Amniotic stem cell (primary cell): ENCODE measurements at places on chromosomes 16 and 17.

GRCh38 chr16:48525201-48526057 is 84.6 kb downstream of the N4BP1 start:
- DNase-seq: no peak

- no peak for DNase-seq
Measured at GRCh38 chr17:55757659-55758058, 6.8 kb downstream of the PCTP start.

DNA sequence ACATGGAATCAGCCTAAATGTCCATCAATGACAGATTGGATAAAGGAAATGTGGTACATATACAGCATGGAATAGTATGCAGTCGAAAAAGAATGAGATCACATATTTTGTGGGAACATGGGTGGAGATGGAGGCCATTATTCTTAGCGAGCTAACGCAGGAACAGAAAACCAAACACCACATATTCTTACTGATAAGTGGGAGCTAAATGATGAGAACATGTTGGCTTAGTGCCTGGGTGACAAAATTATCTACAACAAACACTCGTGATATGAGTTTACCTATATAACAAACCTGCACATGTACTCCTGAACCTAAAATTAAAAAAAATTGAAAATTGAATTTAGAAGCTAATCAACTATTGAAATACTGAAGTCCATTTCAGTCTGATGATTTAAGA is 6.1 kb downstream of the ANKS4B start:
- DNase-seq: no peak

GRCh38 chr17:43906951-43907424 is 348 bp downstream of the MPP2 start:
- no peak for DNase-seq

- no peak for DNase-seq
Measured at GRCh38 chr17:59149051-59149450, 5.9 kb downstream of the SKA2 start.

GRCh38 chr17:78219396-78220150 is 5.5 kb downstream of the BIRC5 start:
- no peak for DNase-seq

DNA sequence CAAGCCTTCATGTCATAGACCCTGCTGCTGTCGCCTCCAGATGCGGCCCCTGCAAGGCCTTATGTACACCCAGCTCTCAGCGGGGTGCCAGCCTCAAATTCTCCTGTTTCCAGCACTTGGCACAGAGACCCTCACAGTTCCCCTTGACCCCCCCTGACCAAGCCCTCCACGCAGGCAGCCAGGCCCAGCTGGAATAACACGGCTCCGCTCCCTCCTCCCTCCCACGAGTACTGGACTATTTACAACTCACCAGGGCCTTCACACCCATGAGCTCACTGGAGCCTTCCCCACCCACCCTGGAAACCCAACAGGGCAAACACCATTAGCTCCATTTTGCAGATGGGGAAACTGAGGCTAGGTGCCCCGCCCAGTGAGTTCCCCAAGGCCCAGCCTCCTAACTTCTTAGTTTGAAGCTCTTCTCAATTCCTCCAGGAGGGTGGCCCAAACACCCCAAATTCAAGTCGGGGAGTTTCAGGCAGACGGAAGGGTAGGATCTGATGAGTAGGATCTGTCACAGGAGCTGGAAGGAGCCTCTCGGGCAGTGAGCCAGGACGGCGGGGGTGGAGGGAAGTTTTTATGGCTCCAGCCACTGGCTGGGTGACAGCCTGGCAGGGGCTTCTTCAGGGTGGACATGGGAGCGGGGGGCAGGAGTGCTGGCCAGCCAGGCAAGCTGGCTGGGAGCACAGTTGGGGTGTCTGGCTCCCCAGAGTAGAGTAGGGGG is 17.5 kb upstream of the DLX4 start:
- no peak for DNase-seq

DNA sequence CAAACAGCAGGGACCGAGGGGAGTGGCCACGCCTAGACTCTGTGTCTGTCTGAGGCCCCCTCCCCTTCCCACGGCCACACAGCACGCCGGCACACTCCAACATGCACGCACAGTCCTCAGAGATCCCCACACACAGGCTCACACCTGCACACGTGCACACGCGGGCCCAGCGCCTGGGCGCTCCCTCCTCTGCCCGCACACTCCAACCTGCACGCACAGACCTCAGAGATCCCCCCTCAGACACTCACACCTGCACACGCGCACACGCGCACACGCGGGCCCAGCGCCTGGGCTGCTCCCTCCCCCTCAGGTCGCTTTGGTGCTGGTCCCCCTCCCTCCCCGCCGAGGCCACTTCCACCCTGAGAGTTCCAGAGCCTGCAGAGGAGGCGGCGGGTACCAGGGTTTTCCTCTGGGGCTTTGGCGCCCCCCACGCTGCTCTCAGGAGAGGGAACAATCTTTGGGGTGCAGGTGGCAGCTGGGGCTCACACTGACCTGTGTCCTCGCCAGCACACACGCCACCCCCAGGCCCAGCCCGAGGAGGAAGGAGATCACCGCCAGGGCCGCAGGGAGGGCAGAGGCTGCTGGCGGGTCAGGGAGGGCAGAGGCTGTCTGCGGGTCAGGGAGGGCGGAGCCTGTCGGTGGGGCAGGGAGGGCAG is 1.6 kb downstream of the CD7 start:
- DNase-seq: no peak

DNA sequence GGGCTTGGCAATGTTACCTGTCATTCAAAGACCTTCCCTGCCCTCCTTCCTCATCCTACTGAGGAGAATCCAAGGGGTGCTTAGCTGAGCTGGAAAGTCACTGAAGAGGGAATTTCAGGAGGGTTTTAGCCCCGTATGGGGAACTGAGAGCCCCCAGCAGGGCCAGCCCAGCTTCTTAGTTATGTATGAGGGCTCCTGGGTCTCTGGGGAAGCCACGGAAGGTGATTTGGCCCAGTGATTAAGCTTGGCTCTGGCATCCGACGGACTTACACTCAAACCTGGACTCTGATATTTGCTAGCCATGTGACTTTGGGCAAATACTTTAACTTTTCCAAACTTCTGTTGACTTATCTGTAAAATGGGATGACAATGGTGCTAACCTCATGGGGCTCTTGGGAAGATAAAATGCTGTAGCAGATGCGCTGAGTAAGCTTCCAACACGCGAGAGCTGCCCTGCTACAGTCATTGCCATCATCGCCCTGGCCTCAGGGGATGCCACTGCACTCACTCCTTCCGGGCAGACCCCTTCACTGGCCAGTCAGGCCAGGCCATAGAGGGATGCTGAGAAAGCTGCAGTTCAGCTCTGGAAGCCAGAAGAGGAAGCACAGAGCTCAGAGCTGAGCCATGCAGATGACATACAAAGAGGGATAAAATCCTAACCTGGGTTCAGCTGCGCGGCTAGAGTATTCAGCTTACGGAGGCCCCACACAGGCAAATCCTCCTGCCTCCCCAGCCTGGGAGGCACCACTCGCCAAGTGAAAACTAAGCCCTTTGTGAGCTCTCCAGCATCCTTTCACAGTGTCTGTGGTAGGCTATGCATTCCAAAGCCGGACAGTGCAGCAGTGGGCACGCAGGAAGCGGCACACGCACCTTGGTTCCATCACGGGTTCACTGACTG is 44.9 kb upstream of the PIK3R6 start:
- DNase-seq: no peak

- no peak for DNase-seq
Measured at GRCh38 chr17:39845052-39845846, 18.9 kb downstream of the IKZF3 start.

DNA sequence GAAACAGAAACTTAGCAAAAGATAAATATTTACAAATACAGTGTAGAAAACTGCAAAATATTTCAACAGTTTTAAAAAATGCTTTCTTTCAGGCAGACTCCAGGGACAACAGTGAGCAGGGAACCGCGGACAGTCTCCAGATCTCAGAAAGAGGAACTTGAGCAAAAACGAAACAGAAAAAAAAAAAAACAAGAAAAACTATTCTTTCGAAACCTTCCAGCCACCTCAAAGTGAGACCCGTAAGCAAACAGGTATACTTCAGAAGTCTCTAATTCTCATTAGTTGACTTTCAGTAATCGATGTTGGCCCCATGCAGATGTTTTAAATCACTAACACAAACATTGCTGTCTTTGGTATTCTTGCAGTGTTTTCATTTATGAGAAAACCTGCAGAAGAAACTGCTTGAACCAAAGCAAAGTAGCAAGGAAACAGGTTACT is 15.7 kb upstream of the CCL1 start:
- no peak for DNase-seq

DNA sequence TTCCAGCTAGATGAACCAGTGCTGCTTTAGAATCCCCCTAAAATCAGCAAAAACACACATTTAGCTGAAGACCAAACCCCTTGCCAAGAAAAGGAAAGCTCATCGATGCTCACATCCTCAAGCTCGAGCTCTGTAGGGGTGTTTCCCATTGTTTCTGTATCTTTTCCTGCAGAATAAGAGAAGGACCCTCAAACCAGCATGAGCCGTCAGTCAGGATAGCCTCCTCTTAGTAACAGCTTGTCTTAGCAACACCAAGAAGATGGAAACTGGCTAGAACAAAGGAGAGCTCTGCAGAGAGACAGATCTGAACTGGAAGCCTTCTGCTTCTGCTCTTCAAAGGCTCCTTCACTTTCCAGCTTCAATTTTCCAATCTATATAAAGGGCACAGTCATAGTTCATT is 32.0 kb downstream of the VAT1L start:
- no peak for DNase-seq

GRCh38 chr16:1141191-1141590 is 11.7 kb upstream of the CACNA1H start:
- DNase-seq: no peak

DNA sequence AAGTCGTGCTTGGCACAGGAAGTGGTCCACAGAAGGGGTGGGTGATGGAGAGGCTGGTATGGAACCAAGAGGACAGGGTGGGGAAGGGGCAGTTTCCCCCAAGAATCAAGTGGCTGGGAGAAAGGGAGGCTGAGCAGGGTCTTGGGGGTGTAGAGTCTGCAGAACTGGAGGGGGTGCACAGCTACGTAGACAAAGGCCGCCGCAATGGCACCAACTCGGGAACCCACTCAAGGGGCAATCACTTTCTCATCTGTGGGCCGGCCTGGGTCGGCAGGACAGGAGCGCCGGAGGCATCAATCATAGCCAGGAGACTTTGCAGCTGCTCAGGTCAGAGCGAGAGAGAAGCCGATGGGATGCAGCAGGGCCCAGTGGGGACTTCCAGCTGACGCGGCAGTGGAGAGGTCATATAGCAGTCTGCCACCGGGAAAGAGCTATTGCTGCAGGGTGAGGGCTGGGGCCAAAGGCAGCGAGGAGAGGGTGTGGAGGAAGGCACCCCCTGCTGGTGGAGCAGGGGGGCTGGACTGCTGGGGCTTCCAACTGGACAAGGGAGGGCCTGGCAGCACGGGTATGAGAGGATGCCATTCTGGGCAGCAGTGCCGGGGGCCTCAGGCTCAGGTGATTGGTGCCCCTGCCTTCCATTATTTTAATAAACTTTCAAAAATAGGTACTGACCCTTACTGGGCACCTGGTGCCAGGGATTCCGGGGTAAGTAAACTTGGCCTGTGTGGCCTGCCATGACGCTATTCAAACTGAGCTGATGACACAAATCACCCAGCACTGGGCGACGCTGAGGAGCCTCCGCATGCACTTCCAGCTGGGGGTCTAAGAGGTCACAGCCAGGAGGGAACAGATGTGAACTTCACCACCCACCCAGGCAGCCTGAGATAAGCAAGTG is 52.5 kb upstream of the MTSS2 start:
- peak; percentile 31 for DNase-seq

DNA sequence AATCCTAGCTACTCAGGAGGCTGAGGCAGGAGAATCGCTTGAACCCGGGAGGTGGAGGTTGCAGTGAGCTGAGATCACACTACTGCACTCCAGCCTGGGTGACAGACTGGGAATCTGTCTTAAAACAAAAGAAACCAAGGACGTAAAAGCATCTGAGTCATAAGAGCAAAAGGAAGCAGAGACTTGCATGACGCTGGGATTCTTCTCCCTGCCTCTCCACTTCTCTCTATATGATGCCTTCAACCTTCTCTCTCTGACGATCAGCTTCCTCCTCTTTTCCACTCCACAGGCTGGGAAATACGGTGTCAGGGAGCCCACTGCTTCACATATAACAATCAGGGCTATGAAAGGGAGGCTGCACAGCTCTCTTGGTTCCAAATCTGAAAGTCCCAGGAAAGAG is 43.2 kb upstream of the CCL1 start:
- no peak for DNase-seq

GRCh38 chr17:33396818-33397217 is 103.7 kb upstream of the ASIC2 start:
- no peak for DNase-seq

- no peak for DNase-seq
Measured at GRCh38 chr17:64736804-64737492, 74.8 kb upstream of the SMURF2 start.

DNA sequence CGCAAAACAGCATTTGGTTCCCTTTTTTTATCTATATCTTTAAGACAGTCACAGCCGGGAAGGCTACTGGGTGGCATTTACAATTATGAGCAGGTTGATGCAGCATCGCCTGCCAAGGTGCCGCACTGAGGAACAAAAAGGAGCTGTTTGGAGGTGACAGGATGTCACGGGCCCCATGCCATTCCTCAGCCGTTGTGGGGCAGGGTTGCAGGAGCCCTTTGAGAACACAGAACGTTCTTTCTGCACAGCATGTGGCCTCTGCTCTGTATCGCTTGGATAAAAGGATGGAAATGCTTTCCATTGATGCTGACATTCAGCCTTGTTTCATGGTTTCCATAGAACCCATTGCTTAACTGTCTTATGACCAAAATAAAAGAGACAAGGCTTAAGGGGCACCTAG is 141.9 kb upstream of the CDH5 start:
- DNase-seq: no peak

DNA sequence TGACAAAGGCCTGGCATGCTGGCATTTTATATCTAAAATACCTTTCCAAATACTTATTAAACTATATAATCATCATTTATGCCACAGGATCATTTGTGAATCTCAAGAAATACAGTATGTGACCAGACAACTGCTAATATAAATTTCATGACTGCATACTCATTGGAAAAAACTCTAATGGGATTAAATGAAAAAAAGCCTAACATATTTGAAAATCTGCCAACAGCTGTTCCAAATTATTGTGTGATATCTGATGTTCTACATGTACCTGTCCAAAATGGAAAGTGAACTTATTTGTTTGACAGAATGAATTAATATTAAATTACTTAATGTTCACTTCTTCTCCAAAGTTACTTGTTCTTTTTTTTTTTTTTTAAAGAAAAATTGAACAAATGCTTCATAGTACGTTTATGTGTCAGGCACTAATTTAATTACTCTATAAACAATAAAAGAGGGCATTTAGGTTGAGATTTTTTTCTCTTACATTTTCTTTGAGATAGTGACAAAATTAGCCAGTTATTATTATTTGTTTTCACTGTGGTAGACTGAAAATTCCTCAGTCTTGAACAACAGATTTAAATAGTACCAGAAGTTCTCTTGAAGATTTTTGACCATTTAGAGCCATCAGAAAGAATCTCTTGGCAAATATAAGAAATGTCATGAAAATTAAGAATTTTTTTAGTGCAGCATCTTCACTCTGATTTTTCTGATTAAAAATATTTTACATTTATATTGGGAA is 114.0 kb downstream of the FTO start:
- no peak for DNase-seq

GRCh38 chr16:17408296-17408695 is 62.5 kb downstream of the XYLT1 start:
- DNase-seq: no peak
